ENCODE measurements at places on chromosomes 6 and 20. TPM values are rescaled to one million over a fixed set of nuclear protein-coding genes. Genes with fewer than 3 reads are reported as not detected.

Gene RAB32
- 0.19 TPM for total RNA-seq

Gene IMPG1
- not detected for total RNA-seq

Gene CPXM1
- total RNA-seq = 1.7 TPM

Gene CLVS2
- not detected for total RNA-seq

Gene TM9SF4
- total RNA-seq = 49.8 TPM

Gene NOX3
- total RNA-seq = not detected

Gene CYP39A1
- total RNA-seq = not detected

Gene SLC35D3
- not detected for total RNA-seq

Gene PMEPA1
- 2.2 TPM for total RNA-seq

Gene RNF144B
- total RNA-seq = 0.61 TPM

Gene OSER1
- 22.3 TPM for total RNA-seq

Gene NHSL1
- 0.19 TPM for total RNA-seq

Gene OOEP
- total RNA-seq = 0.38 TPM

Gene GABRR1
- total RNA-seq = not detected

Gene CENPW
- total RNA-seq = 61.1 TPM

Gene TP53TG5
- total RNA-seq = 0.19 TPM

Gene IP6K3
- total RNA-seq = not detected

Gene MTG2
- 45.8 TPM for total RNA-seq

Gene SLC52A3
- not detected for total RNA-seq

Measured in activated CD8-positive, alpha-beta memory T cell treated with anti-CD3 and anti-CD28 coated beads for 36 hours (primary cell).